ENCODE measurements at places on chromosomes 5 and 9.

- DNase-seq = no peak
Measured at GRCh38 chr9:89036383-89036782, 45.1 kb downstream of the S1PR3 start.

DNA sequence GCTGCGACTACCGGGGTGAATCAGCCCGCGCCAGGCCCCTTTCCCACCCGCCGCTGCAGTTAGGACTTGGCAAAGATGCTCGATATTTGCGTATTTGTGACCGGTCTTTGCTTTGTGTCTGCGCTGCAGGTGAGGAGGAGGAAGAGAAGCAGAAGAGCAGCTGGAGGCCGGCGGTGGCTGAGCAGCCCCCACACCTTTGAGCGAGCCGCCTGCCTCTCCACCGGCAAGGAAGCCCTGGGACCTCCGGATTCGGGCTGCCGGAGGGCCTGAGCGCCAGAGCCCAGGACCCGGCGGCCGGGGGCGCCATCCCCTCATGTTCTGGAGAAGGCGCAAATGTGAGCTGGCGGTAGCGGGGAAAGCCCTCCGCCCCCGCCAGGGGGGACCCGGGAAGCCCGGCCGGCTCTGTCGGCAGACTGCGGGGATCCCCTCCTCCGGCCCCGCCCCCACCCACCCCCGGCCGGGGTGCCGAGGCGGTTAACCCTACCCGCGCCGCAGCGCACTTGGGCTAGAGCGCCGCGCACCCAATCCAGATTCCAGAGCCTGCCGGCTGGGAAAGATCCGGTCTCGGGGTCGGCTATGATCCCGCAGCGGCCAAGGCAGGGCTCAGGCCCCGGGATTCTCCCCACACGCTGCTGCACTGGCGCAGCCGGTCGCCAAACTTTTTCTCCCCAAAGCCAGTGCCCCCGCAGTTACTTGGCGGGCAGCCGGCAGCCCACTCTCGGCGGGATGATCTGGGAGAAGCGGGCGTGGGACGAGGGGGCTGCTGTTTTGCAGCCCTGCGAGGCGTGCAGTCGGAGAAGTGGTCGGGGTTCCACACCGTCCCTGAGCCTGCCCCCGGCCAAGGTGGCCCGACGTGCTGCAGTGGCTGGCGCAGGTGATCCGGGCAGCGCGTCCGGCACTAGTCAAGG is 800 bp upstream of the KCNN2 start:
- DNase-seq = peak; percentile 17

GRCh38 chr9:18606846-18607245 is 132.9 kb downstream of the ADAMTSL1 start:
- DNase-seq = no peak

- DNase-seq = no peak
Measured at GRCh38 chr9:81083067-81083466, 606.3 kb downstream of the TLE1 start.

DNA sequence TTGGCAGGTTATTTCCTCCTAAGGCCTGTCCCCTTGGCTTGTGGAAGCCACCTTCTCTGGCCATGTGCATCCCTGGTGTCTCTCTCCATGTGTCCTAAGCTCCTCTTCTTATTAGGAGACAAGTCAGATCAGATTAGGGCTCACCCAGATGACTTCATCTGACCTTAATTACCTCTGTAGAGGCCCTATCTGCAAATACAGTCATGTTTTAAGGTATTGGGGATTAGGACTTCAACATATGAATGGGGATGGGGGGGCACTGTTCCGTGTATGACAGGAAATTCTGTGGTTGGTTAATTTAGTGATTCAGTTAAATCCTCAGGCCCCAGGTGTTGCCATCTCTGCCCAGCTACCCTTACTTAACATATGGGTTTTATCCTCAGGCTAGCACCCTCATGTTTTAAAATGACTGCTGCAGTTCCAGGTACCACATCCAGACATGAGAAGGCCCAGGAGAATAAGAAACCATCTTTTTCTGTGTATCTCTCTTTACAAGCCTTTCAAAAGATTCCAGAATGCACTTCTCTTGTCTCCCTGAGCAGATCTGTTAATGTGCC is 51.9 kb upstream of the RAI14 start:
- DNase-seq = no peak

- DNase-seq = no peak
Measured at GRCh38 chr9:93278144-93278543, 94.2 kb downstream of the WNK2 start.

GRCh38 chr5:11248966-11249365 is 487.9 kb upstream of the DAP start:
- DNase-seq = no peak

DNA sequence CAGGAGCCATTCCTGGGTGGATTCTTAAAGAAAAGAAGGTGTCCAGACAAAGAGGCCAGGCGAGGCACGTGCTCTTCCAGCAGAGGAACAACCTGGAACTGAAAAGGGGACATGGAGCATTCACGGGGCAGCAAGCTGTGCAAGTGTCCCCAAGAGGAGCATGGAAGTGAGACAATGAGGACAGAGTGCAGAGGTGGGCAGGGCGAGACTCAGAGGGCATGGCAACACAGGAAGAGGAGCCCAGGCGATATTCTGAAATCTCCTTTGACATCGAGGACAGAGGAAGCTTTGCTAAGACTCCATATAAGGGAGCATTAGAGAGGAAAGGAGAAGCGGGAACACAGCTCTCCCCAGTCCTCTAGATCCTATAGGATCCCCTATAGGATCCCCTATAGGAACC is 29.4 kb upstream of the SPATA31E1 start:
- DNase-seq = no peak

GRCh38 chr9:137802521-137803243 is 74.9 kb upstream of the CACNA1B start:
- DNase-seq = no peak

DNA sequence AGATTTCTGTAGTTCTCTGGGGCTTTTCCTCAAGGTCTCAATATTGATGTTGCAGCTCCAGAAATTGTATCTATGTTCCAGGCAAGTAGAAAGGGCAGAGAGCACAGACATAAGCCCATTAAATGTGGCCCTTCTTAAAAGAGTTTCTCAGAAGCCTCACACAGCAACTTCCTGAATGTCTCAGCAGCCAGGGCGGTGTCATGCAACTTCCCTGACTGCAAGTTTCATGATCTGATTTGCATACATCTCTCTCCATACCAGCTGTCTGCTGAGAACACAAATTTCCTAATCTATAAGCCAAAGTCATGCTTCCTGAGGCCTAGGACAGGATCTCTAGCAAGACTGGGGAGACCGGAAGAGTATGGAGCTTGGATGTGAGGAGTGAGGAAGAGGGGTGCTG is 13.0 kb downstream of the RGS7BP start:
- DNase-seq = no peak

DNA sequence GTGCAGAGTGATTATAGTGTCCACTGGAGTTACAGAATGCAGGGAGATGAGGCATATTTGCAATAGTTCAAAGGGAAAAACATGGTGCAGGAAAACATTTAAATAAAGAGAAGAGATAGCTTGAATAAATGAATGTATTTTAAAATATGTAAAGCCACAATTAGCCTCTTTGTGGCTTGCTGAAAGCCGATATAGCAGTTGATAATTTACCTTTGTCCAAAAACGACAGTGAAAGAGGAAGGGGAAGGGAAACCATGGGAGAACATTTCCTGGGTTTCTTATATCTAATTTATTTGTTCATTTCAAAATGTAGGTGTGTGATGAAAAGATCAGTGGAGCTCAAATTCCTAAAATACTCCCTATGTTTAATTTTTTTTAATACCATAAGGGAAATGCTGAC is 156.1 kb downstream of the DENND1A start:
- DNase-seq = no peak

DNA sequence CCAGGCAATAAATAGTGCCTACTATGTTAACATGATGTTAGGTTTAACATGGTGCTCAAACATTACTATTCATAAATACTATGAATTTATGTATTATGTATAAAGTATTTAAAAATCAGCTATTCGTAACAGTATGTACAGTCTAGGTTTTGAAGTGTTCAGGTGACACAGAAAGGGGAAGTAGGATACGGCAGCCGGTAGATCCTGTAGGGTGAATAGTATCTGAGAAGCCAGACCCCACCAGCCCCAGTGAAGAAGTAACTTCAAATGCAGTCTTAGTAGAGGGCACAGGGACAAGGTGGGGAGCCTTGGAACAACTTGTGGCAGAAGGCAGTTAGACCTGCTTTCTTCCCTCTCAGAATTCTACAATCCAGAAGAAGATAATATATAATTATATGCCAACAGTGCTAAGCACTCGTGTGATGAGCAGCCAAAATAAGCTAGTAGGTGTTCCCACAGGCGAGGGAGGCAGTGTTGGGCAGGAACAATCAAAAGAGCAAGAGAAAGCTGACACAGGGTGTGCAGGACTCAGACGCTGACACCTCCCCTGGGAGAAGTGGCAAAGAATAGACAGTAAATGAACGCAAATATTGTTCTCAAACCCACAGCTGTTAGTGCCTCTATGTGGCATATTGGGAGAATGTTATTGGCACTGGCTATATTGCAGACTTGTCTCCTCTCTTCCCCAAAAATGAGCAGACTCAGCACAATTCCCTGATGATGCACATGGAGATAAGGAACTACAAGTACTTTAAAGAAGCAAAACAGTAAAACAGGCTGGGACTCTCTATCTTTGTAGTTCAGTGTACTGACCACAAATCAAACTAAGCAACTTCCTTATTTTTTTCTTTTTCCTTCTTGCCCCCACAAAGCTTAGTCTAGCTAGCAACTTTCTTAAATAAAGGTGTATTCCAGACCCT is 4.6 kb downstream of the ZNF367 start:
- DNase-seq = no peak

GRCh38 chr5:20020247-20020646 is 32.2 kb upstream of the CDH18 start:
- no peak for DNase-seq

GRCh38 chr9:14993901-14994554 is 83.8 kb upstream of the FREM1 start:
- no peak for DNase-seq

DNA sequence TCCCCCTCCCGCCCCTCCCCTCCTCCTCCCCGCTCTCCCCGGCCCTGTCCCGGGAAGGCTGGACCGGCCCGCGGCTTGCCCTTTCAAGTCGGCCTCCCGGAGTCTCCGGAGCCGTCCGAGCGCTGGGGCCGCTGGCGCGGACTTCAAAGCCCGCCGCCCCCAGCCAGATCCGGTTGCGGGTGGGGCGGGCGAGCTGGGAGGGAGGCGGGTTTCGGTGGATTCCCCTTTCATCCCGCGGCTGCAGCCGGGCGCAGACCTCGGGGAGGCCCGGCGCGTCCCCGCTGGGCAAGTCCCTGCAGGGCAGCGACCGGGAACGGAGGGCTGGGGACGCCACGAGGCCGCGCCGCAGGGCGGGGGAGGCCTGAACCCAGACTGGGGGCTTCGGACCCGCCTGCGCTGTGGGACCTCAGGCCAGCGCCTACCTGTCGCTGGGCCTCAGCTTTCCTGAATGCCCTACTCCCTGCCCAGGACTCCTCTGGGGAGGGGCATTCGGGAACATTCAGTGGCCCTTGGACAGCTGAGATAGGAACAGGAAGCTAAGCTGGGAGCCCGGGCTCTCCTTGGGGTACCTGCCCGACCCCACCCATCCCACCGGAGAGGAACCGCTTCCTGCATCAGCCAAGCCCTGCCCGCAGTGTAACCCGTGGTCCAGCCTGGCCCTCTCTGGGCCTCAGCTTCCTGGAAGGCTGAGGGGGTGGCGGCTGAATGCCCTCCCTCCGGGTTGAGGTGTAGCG is 23.4 kb downstream of the C9orf50 start:
- no peak for DNase-seq

DNA sequence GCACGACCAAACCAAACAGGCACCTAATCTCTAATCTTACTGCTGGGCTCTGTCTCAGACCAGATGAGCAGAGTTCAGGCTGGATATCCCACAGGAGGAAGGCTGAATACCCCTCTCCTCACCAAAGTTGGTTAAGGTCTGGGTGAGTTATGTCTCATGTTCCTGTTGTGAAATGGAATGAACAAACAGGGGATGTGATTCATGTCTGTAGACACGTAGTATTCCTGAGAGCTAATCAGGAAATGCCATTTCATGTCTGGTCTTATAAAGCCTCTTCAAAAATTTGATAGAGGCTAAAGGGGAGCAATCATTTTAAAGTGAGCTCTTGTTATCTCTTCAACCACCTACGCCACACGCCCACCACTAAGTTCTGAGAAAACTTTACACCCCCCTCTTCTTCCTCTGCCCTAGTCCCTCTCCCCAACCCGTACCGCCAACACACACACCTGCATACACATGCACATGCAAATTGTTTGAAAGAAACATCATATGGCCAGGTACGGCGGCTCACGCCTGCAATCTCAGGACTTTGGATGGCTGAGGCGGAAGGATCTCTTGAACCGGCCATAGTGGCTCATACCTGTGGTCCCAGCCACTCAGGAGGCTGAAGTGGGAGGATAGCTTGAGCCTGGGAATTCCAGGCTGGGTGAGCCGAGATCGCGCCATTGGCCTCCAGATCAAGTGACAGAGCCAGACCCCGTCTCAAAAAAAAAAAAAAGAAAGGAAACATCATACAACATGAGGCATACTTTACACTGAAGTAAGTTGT is 69.8 kb upstream of the RAI14 start:
- no peak for DNase-seq

- DNase-seq = no peak
Measured at GRCh38 chr9:124840300-124840833, 12.9 kb upstream of the WDR38 start.
